ENCODE measurements at places on chromosomes 6 and 20.

DNA sequence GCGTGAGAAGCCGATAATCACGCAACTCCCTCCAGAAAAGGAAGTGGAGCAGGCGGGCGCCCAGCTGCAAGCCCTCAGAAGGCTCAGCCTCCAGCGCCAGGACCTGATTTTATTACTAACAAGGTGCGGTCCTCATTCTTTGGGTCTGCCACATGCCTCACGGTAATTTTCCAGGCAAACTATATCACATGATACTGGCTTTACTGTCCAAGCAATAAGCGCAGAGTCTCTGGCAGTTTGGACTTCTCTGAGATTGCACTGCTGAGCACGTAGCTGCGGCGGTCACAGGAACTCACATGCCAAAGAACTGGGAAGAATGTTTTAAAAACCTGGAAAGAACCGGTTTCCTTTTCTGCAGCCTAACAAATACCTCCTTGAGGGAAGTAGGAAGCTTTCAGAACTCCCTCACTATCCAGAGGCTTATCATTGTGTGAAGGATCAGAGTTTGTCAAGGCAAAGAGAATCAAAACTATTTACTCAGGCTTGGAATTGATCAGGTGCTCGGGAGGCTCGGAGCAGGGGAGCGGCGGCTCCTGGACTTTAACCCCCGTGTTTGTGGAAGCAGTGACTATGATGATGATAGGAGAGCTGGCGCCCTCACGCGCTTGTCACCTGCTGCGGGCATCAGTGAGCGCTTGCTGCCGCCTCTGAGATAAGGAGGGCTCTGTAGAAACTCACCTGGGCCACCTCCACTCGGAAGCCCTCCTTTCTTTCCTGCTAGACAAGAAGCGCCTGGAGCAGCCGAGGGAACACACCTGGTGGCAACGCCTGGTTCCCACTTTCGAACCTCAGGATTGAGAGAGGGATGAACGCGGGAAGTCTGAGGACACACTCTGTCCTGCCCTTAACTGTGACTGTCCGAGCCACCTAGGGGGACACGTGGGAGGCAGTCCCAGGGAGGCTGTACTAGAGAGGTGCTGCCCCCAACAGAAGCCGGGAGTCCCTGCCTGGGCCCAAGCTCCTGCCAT, 27.2 kb upstream of the SYNJ2 start:
- DNase-seq, result no peak

DNA sequence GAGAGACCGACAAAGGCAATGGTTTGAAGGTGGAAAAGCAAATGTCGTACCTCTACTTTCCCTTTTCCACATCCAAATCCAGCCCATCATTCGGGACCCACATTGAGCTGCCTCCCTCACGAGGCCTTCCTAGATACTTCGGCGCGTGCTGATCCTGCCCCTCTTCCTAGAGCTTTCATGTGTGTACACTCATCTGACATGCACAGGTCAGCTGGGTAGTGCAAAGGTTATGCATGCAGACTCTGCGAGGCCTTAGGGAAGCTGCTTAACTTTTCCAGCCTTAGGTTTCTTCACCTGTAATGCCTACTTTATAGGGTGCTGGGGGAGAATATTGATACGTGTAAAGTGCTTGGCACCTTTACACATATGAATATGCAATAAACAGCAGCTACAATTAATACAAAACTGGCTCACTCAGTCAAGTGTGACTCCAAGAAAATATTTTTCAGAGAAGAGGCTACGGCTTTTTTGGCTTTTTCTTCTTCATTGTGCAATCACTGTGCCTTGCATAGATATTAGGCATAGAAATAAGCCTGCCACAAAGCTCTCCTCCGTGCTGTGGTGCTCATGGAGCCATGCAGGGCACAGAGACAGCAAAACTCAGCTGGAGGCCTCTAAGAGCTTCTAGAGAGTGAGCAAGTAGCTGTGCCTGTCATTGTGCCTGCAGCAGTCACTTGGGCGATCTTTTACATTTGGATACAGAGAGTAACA, 3.6 kb upstream of the MANBAL start:
- DNase-seq, result no peak

- DNase-seq, result peak; percentile 93
Measured at GRCh38 chr6:27157459-27158315, 89.8 kb upstream of the PRSS16 start.

DNA sequence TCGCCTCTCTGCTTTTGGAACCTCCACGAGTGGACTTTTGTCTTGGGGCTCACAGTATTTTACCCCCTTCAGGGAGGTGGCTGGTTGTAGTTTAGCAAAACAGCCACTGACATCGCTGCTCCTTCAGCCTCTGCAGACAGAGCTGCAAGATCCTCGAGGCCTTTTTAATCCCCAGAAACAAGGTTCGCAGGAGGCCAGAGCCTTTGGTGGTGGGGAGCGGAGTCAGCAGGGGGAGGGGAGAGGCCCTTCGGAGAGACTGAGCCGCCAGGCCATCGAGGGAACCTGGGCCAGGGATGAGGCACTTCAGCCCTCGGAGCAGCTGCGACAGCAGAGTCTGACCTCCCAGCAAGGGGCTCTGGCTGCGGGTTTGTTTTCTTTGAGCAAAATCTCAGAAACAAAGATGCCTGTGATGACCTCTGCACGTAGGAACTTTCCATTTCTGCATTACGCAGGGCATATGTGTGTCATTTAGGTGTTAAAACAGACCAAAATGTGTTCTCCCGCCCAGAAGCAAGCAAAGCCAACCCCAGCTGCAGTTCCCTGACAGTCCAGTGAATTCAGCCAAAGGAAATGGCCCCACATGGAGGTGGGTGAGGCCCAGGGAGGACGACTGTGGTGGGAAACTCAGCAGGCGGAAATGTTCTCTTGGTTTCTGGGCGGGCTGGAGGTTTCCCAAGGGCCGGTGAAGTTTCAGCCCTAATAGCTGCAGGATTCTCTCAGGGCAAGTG, 171.2 kb upstream of the SULF2 start:
- no peak for DNase-seq

DNA sequence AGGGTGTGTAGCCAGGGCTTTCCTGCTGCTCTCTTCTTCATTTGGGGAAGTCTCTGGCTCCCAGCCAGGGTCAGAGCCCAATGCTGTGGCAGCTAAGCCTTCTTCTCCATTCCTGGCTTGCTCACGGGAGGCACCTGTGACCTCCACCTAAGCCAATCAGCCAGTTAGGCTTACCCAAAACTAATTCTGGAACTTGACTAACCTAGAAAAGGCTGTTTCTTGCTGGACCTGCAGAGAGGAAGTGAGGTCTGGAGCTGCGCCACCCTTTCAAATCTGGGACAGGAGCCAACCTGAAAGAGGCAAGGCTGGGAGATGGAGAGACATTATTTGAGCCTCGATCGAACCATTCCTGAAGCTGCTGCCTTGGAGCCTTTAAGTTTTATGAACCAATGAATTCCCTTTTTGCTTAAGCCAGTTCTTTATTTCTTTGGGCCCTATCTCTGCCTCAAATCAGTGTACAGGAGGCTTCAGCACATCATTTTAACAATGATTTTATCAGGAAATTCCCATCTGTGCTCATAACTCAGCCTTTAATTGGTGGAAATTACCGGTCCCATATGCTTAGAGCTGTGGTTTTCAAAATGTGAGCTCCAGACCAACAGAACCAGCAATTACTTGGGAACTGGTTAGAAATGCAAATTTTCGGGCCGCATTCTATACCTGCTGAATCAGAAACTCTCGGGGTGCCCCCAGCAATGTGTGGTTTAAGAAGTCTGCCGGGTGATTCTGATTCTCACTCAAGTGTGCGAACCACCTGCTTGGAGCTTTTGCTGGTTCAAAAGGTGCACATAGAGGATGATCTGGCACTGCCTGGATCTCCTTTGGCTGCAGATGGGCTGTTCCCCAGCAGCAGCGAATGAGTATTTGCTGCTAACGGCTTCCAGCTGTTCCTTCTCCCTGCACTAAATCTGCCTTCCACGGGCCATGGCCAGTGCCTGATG, 97.4 kb upstream of the RNF24 start:
- no peak for DNase-seq

DNA sequence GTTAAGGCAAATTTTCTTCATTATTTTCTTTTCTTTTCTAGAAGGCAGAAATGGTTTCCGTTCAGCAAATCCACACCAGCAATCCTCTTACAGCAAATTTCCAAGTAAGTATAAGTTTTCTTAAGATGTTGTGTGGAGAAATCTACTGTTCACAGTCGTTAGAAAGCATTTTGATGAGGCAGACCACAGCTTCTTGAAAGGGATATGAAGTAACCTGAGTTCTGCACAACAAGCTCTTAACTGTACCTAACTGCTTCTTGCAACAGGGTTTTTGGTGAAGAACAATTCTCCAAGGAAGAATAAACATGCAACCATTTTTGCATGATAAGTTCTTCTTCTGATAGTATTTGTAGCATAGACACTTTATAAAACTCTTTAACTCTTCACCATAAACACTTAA, 45.3 kb upstream of the STXBP5 start:
- no peak for DNase-seq

DNA sequence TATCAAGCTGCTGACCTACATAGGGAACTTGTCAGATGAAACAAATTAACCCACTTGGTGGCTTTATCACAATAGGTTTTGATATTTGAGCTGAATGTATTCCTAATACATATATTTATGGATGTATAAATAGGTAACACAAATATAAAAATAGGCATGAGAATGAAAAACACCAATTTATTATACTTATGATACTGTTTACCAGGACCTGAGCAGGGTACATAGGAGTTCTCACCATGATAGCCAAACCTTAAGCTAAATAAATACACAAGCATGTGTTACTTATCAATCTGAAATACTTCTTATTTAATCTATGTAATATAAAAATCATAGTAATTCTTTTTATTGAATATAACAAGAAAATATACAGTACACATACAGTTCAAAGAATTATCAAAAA, 25.0 kb downstream of the ASCC3 start:
- DNase-seq, result no peak

DNA sequence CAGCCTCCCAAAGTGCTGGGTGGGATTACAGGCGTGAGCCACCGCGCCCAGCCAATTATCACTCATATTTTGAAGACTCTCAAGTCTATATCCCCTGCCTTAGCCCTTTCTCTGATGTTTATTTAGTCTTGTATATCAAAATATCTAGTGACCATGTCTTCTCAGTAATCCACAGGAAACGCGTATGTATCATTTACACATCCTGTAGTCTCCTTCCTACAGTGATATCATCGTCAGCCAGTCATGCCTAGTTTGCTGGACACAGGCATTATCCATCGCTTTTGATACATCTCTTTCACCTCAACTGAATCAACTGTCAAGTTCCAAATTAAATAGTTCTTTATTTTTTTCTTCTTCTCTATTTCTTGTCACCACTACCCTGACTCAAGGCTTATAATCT, 223.7 kb downstream of the NKAIN2 start:
- DNase-seq, result no peak

- DNase-seq, result no peak
Measured at GRCh38 chr6:79605968-79606764, 25.0 kb upstream of the SH3BGRL2 start.

GRCh38 chr20:22456109-22456508, 128.3 kb downstream of the FOXA2 start:
- DNase-seq, result no peak

DNA sequence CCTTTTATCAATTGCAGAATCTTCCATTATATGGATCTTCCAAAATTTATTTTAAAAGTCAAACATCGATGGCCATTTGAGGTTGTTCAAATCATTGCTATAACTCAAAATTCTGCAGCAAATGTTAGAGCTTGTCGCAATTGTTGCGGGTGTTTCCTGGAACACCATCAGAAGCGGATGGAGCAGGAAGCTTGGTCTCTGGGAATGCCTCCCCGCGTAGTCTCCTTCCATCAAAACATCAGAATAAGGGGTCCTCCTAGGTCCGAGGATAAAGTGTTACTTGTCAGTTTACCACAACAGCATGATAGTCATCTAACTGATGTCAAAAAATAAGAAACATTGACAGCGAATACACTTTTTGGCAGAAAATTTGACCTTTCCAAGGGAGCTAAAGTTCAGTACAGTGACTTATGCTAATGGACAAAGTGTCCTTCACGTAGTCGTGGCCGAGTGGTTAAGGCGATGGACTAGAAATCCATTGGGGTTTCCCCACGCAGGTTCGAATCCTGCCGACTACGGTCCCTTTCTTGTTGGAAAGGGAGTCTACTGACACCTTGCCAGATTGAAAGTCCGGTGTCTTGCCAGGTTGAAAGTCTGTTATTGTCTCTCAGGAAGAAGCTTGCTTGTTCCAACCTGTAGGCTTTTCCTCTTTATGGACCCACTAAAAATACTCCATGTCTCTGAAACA, 59.0 kb upstream of the ZNF184 start:
- DNase-seq, result peak; percentile 50

DNA sequence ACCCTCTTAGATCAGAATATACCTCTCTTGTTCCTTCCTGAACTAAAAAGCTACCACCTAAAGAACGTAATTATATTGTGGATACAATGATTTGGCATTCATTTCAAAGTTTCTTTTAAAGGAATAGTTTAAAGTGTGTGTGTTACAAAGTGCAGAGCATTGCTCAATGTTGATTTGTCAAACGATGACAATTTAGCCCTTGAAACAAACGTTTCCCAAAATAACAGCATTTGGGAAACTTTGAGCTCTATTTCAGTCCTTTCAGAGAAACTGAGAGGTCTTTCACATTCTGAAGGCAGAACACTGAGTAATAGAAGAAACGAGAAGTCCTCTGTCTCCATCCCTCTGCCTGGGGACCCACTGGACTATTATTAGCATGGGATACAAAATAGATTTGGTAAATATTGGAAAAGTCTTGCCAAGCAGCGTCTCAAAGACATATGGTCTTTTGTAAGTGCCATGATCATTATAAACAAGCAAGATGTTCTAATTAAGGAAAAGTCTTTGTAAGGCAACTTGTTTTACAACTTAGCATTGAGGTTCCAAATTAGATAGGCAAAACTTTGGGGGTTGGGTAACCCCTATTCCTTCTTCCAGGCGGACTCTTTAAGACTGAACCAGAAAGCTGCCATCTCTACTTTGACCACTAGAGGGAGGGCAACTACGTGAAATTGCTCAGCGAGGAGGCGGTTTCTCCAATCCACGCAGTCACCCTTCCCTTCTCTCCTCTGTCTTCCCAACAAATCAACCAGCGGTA, 208.8 kb downstream of the RNF144B start:
- peak; percentile 76 for DNase-seq

- DNase-seq, result no peak
Measured at GRCh38 chr20:58545565-58546415, 30.6 kb upstream of the APCDD1L start.

DNA sequence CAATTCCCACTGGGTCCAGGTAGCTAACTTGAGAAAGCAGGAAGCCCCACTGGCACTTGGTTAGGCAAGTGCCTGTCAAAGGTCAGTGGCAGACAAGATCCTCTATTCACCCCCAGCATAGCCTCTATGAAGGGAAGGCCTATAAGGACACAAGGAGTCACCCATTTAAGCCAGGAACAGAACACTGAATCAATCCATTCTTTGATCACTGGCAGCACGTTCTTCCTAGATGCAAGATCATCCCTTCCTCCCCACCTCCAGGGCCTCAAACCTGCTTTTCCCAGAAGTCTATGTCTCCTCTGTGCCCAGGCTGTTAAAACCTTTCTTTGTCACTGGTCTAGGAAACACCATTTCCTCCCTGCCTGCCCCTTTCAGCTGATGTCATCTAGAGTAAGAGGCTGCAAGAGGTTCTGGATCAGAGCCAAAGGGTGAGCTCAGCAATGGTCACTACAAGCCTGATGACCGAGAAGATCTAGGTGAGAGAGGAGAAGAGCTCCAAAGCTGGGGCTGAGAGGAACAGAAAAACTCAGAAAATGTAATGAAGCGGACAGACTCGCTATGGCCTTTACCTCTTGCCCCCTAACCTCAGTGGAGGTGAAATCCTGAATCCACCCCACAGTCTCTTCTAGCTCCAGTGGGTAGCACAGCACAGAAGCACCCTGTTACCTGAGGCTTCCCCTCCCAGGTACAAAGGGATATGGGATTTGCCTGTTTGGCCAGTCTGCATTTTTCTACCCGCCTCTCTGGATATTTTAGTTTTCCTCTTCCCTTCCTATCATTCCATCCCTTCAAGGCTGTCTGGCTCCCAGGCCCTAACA, 1.8 kb downstream of the GTPBP2 start:
- DNase-seq, result peak; percentile 85

Measured in K562 (cell line).